Inflammatory macrophage (primary cell): ENCODE measurements at places on chromosomes 13 and 19.
A peak's percentile ranks its signal among the peaks of the same experiment; 100 is the strongest.

DNA sequence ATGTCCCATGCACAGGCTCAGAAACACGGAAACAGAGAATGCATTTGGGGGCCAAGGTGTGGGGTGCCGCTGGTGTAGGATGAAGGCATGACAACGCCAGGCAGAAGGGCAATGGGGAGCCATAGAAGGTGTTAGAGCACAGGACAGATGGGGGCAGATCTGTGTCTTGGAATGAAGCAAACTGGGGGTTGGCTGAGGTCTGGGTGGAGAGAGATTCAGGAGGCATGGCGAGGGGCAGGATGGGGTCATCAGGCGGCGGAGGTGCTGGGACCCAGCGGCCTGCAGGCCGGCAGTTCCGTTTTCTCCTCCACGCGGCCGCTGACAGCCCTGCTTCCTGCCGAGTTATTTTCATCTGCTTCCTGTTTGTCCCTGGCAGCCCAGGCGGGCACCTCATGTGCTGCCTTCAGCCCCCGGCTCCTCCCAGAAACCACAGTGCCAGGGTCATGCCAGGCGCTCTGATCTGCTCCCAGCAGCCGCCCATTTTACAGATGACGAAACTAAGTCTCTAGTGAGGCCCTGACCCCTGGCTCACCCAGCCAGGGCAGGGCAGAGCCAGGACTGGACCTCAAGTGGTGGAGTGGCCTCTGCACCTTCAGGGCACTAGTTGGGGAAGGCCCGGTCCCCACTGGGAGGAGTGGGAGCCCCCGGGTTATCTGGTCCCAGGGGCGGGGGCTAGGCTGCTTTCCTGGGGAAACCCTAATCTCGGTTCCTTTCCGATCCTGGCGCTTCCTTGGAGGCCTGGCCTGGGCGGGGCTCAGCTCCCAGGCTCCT lies 2.2 kb downstream of the ARHGAP45 start:
- peak; percentile 97 for DNase-seq

DNA sequence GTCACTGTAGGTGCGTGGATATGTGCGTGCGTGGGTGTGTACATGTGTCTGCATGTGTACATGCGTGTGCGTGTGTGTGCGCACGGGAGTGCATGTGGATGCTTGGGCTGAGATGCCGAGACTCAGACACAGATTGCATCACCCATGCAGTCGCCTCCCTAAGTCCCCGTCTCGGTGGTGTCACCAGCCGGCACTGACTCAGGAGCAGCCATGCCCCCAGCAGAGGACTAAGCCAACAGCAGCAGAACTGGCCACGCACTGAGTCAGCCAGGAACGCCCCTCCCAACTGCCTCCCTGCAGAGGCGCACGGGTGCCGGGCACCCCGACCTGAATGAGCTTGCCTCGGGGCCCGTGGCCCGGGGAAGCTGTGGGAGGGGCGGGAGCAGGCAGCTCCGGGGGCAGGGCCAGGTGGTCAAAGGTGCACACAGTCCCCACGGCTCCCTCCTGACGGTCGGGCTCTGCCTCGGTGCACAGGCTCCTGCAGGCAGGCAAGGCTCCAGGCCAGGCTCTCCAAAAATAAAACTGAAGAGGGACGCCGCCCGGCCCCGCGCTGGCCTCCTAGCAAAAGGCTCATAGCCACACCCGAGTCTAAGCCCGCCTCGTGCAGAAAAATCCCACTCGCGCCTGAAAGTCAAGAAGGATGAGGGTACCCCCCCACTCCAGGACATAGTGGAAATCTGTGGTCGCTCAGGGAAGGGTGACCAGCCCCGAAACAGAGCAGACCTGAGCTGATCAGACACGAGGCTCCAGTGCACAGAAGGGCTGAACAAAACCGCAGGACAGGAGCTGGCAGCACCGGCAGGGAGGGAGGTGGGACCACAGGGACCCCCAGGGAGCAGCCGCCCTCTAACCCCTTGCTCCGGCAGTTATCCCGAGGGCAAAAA lies 49.2 kb downstream of the GADD45B start:
- no peak for DNase-seq

DNA sequence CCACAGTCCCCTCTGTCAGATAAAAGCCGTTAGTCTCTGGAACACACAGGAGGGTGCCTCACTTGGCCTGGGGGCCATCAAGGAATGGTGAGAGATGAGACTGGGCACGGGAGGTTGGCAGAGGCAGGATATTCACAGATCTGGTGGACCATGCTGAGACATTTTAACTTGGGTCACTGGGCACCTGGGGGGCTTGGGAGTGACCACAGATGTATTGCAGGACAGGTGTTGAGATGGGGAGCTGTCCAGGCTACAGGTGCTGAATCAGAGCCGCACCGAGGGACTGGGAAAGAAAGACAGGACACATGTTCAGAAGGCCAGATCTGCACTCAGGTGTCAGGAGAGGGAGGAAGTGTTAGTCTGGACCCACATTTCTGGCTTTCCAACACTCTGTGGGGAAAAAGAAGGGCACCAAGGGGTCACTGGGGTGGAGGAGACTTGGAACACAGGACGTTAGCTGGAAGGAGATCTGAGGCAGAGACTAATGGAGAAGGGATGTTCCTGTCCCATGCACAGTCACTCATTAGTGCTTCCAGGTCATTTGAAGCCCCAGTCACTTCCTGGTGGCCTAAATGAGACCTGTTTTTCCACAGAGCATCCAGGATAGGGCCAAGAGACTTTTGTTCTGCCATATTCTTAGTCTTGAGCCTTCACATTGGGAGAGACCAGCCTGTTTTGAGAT lies 56.1 kb downstream of the CHST8 start:
- no peak for DNase-seq

- no peak for DNase-seq
Measured at GRCh38 chr19:51573331-51573730, 2.2 kb downstream of the ZNF175 start.

DNA sequence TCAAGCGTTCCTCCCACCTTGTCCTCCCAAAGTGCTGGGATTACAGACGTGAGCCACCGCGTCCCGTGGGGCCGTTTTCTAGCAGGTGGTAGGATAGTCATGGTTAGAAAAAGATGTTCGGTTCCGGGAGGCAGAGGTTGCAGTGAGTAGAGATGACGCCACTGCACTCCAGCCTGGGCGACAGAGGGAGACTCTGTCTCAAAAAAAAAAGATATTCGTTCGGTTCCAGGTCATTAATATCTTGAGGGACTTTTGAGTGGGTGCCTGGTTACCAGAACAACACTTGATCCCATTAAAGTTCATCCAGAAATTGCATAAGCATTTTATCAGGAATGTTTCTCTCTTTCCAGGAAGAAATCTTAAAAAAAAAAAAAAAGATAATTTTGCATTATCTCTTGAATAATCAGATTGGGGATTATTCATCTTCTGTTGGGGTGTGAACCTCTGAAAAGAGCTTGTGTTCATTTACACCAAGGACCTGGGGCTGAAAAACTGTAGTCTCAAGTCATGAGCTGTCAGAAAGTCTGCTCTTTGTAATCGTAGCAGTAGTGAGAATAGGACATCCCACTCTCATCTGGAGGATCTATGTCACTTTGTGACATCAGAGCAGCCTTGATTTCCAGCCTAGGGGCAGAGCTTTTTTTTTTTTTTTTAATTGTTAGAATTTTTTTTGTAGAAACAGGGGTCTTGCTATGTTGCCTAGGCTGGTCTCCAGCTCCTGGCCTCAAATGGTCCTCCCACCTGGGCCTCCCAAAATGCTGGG lies 1.0 kb upstream of the ETHE1 start:
- no peak for DNase-seq

DNA sequence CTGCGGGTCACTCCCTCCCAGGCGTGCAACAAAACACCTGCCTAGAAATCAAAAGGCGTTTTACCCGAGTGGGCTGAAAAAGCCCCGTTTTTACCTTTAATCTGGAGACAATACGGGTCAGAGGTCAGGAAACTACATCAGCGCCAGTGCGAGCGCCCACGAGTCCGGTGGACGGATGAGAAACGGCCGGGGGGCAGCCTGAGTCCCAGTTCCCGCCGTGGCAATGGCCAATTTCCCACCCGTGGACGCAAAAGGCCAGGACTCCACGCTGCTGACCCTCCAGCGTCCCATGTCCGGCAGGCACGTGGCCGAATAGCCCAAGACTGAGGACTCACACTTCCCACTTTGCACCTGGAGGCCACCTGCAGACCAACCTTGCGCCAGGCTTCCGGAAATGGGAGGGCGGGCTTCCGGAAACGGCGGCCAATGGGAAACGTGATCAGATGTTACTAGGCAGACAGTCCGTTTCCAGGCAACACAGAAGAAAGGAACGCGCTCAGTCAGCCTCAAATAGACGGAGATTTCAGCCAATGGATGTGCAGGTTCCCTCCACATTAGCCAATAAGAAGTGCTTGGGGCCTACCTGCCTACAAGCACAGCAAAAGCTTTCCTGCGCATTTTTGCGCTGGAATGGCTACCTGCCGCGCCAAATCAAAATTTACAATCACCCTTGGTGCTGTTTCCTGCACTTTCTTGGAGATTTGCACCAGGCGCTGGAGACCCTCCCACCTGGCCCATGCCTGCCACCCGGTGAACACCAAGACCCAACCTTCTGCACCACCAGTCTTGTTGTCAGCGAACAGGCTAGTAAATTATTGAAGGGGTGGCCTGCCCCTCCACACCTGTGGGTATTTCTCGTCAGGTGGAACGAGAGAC lies 47.4 kb downstream of the ZFP14 start:
- DNase-seq = peak; percentile 73

GRCh38 chr13:40599747-40600146 lies 66.7 kb downstream of the FOXO1 start:
- DNase-seq = peak; percentile 50

DNA sequence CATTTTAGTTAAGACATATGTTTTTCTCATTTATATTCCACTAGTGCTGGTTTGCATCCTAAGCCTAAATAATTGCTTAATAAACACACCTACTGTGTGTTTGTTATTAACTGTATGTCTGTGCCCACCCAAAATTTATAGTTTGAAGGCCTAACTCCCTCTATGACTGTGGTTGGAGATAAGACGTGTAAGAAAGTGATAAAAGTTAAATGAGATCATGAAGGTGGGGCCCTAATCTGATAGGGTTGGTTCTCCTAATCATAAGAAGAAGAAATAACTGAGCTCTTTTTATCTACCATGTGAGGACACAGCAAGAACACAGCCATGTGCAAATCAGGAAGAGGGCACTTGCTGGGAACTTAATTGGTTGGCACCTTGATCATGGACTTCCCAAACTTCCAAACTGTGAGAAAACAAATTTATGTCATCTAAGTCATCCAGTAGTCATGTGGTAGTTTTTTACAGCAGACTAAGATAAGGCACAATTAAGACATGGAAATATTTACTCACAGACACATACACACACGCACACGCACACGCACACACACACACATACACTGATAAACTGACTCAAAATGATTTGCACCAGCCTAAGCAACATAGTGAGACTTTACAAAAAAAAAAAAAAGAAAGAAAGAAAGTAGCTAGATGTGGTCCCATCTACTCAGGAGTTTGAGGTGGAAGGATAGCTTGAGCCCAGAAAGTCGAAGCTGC lies 662.1 kb downstream of the PCDH9 start:
- DNase-seq = no peak

DNA sequence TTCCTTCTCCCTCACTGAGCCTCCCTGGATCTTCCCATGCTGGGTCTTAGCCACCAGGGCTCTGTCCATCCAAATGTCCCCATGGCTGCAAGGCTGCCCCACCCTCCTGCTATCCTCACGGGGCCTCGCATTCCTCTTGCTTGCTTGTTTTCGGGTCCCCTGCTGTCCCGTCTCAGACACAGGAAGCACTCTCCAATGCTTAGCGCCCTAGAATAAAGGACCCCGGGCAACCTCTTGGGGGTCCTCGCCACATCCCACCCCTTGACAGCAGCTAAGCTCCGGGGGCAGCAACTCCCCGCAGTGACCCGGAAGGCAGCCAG lies 23.7 kb downstream of the SH3GL1 start:
- DNase-seq = no peak

DNA sequence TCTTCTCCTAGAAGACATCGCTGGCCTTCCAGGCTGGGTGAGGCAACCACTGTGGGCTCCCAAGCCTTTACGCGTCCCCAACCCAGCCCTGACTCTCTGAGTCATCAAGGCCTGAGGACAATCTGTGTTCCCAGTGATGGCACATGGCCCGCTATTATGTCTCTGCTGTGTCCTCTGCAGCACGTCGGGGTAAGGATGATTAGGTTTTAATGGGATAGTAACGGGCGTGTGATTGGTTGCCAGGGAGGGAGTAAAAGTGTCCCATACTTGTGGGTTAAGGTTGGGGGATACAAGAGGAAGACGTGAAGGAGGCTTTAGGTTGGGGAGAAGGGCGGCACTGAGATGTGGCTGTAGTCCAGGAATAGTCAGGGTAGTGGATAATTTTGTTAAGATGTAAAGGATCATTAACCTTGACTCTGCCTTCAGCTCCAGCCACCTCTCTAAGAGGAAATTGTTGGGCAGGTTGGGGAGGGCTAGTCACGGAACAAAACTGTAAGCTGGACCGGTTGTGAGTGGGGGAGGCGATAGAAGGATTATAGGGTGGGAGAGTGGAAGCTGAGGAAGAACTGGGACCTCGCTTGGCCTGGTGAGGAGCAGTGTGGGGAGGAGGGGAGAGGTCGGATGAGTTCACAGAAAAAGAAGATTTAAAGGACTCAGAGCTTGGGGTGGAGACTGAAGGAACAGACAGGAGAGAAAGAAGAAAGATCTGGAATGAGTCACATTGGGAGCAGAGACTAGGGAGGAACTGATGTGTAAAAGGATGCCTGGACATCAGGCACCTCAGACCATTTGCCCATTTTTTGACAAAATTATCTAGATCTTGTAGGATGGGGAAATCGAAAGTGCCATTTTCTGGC lies 27.9 kb upstream of the IGFL1 start:
- no peak for DNase-seq

GRCh38 chr13:91740756-91741155 lies 342.3 kb downstream of the GPC5 start:
- DNase-seq = no peak

GRCh38 chr13:49246850-49247642 lies 679 bp upstream of the CDADC1 start:
- no peak for DNase-seq

- DNase-seq = no peak
Measured at GRCh38 chr19:4844348-4845179, 13.1 kb upstream of the TICAM1 start.

DNA sequence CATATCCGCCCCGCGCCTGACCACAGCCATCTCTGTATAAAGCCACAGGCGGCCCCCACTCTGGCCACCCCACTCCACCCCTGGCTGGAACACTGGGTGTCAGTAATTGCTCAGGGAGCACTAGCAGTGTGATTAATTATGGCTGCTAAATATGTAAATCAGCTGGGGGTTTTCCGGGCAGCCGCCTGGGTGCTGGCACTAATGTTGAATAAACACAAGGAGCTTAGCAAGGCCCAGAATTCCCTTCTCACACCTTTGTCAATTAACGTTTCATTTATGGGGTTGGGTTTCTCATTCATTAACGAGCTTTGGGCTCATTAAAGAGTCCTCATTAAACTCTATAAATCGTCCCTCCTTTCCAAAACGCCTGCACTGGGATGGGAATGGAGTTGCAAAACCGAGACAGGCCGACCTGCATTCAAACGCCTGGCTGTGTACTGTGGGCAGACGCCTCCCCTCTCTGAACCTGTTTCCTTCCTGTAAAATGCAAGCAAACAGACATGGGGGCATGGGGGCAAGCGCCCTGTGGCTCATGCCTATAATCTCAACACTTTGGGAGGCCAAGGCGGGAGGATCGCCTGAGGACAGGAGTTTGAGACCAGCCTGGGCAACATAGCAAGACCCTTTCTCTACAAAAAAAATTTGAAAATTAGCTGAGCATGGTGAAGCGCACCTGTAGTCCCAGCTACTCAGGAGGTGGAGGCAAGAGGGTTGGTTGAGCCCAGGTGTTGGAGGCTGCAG lies 17.7 kb upstream of the OLFM2 start:
- no peak for DNase-seq
